HS-5 (cell line): ENCODE measurements at places on chromosomes 16 and 17.
A peak's percentile ranks its signal among the peaks of the same experiment; 100 is the strongest.

DNA sequence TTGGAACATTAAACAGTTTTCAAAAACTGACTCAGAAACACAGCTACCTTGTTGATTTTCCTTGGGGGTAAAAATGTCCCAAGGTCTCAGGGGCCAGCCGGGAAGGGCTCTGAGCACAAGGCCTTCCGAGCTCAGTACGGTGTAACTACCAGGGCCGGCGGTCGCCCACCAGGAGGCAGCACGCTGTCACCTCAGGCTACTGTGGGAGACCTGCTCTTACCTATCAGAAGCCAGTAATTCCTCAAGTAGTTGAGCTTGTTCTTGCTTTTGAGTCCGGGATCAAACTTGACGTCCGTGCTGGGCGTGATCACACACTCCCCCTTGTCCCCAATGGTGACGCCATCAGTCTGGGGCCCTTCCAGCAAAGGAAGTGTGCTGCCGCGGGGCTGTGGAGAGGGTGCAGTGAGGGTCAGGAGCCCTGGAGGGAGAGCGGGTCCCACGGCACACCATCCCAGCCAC is 43.4 kb upstream of the ICAM2 start:
- no peak for DNase-seq

- no peak for DNase-seq
Measured at GRCh38 chr16:87178977-87179376, 138.2 kb downstream of the C16orf95 start.

- no peak for DNase-seq
Measured at GRCh38 chr17:1834380-1835149, 4.8 kb downstream of the RPA1 start.

- no peak for DNase-seq
Measured at GRCh38 chr16:66585481-66586239, 6.4 kb downstream of the CMTM2 start.

GRCh38 chr17:7237761-7238419 is 1.4 kb downstream of the PHF23 start:
- DNase-seq: no peak

GRCh38 chr16:8583199-8583598 is 7.1 kb downstream of the TMEM114 start:
- DNase-seq: no peak

GRCh38 chr16:4365615-4366014 is 6.0 kb upstream of the VASN start:
- DNase-seq: no peak

- no peak for DNase-seq
Measured at GRCh38 chr16:81212830-81213465, 25.5 kb upstream of the BCO1 start.

GRCh38 chr17:77421630-77421972 is 280.8 kb downstream of the SEC14L1 start:
- DNase-seq: no peak

DNA sequence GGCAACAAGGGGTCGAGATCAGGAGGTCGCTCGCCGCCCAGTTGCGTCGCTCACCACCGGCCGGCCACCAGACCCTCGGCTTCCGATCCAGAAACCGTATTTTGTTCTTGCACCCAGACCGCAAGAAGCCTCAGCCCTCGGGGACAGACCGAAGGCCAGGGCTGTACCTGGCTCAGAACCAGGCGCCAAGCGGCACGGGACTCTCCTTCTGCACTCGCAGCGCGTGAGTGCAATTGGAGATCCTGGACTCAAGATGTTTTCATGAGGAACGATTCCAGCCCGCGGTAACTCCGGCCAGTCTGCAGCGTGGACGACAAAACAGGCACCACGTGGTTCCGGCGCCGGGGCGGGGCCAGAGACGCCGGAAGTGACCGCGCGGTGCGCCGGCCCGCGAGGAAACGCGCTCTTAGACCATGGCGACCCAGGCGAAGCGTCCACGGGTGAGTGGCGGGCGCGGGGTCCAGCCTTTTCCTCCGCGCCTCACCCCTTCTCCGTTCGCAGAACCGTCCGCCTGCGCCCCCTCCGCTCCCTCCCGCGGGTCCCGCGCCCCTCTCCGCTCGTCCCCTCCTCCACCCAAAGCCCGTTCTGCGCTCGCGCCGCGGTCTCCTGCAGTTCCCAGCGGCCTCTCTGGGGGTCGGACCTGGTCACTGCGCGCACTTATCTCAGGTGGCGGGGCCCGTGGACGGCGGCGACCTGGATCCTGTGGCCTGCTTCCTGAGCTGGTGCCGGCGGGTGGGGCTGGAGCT is at the start of gene SETD6:
Gene SETD6 (plus strand): TSS at position 393 of the 746 bp plus-strand sequence. CDS start 21 bp downstream, at position 414.
- peak; percentile 60 for DNase-seq

GRCh38 chr16:12439399-12440227 is 364.1 kb downstream of the CPPED1 start:
- DNase-seq: no peak

GRCh38 chr17:15308758-15309157 is 32.6 kb downstream of the TEKT3 start:
- no peak for DNase-seq
